H9 (cell line): ENCODE measurements at places on chromosomes 4 and X. TPM values are rescaled to one million over a fixed set of nuclear protein-coding genes. Genes with fewer than 3 reads are reported as not detected.

The CTAG1B gene
- not detected in 2 replicates for total RNA-seq

The MPP1 gene
- total RNA-seq: 16.4 and 17.9 TPM in 2 replicates

The IL9R gene
- 0.72 and 1.1 TPM in 2 replicates for total RNA-seq

The CXCR3 gene
- not detected in 2 replicates for total RNA-seq

The FGA gene
- not detected in 2 replicates for total RNA-seq

The BCLAF3 gene
- 6.4 and 7.9 TPM in 2 replicates for total RNA-seq

The EGF gene
- 1.1 and 1.5 TPM in 2 replicates for total RNA-seq

The IRS4 gene
- 8.2 and 8.9 TPM in 2 replicates for total RNA-seq

The FAM149A gene
- total RNA-seq: 5.9 and 6.6 TPM in 2 replicates

The IL3RA gene
- total RNA-seq: 0.24 TPM in 1 of 2 replicates, not detected in the other

The P2RY4 gene
- 0.18 TPM in 1 of 2 replicates, not detected in the other for total RNA-seq

The CNOT6L gene
- total RNA-seq: 14.5 and 15.9 TPM in 2 replicates

The OCRL gene
- 30.1 and 31.4 TPM in 2 replicates for total RNA-seq

The CEP135 gene
- 12.6 and 13.9 TPM in 2 replicates for total RNA-seq

The PPM1K gene
- total RNA-seq: 10.2 and 10.4 TPM in 2 replicates

The PSAPL1 gene
- total RNA-seq: 0.04 TPM in 1 of 2 replicates, not detected in the other

The ZNF41 gene
- total RNA-seq: 2.5 and 3.1 TPM in 2 replicates

The BANK1 gene
- total RNA-seq: 0.37 and 1.1 TPM in 2 replicates

The KIAA1210 gene
- not detected in 2 replicates for total RNA-seq

The NLGN4X gene
- 106 and 111 TPM in 2 replicates for total RNA-seq

The VCX gene
- total RNA-seq: not detected in 2 replicates

The TMEM144 gene
- 3.4 and 3.6 TPM in 2 replicates for total RNA-seq

The TCP11X2 gene
- 0.24 TPM in 1 of 2 replicates, not detected in the other for total RNA-seq
